Activated T-helper 1 cell treated with Interleukin-2 at 50 U/mL for 16 hours (primary cell): ENCODE measurements at places on chromosomes 3 and 15.

DNA sequence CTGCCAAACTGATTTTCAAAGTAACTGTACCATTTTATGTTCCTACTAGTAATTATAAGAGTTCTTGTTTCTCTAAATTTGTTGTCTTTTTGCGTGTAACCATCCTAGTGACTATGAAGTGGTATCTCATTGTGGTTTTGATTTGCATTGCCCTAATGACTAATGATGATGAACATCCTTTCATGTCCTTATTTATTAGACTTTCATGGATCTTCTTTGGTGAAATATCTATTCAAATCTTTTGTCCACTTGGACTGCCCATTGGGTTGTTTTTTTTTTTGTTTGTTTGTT, 3.6 kb downstream of the OXSR1 start:
- DNase-seq: no peak

DNA sequence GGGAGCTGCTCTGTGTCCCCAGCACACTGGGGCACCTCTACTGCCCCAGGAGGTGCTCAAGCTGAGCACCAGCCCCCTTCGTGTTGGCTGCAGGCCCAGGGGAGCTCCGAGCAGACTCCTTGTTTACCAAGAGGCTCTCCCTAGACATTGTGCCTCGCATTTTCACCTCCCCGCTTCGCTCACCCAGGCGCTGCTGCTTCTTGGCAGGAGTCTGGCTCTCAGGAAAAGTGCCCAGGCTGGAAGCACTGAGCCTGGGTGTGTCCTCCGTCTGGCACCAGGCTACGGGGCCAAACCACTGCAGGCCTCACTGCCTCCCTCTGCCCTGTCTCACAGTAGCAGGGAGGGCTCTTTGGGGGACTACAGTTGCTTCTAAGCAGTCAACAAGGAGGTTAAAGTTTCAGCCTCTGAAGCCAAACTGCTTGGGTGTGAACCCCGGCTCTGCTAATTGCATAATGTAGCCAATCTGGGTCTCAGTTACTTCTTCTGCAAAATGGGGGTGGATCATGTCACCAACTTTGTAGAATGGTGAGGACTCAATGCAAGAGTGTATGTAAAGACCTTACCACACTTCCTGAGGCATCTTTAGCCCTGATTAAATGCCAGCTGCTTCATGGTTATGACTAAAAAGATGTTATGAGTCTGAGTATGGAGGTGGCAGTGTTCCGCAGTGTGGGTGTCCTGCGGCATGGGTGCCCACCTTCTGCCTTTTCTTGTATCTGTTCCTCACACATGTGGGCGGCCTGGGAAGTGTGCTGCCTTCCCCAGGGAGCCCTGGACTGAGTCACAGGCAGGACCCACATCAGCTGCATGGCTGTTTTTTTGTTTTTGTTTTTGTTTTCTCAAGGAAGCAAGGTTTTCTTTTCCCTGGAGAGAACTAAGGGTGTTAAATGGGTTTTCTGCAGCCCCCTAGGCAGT, 88.9 kb downstream of the CLSTN2 start:
- no peak for DNase-seq

- no peak for DNase-seq
These were observed 6.8 kb upstream of the MFSD1 start for GRCh38 chr3:158794936-158795518.

GRCh38 chr3:157844800-157845565, 261.2 kb downstream of the SHOX2 start:
- DNase-seq: no peak

- DNase-seq: no peak
These were observed 29.9 kb downstream of the MBNL1 start for GRCh38 chr3:152298393-152299248.

DNA sequence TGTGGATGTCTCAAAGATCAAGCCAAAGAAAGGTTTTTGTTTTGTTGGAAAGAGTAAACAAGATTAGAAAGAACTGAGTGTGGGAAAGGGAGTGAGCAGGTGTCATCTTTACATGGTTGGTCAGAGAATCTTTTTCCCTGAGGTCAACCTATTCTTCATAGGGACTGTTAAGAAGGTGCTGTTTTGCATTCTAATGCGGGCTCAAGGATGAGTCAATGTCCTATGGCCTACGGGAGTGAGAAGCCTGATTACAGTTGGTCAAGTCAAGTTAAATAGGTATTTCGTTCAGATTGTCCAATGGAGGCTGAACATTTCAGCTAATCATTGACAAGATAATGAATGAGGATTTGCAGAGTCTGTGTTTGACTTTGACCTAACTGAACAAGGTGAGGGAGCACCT, 491.2 kb upstream of the PDZRN3 start:
- no peak for DNase-seq

- no peak for DNase-seq
These were observed 170.1 kb downstream of the CNTN4 start for GRCh38 chr3:2268779-2269178.

GRCh38 chr3:176759815-176760506, 437.3 kb downstream of the TBL1XR1 start:
- no peak for DNase-seq

- no peak for DNase-seq
These were observed 25.4 kb downstream of the LINGO1 start for GRCh38 chr15:77607111-77607893.

- DNase-seq: no peak
These were observed 94.9 kb downstream of the ERC2 start for GRCh38 chr3:56373386-56373785.
